GM19239 (cell line): ENCODE measurements at places on chromosomes 2 and 18.

- peak; percentile 44 for DNase-seq
Observed at GRCh38 chr2:241804326-241805229, 4.4 kb upstream of the NEU4 start.

GRCh38 chr2:104704496-104705245 lies 149.2 kb upstream of the POU3F3 start:
- no peak for DNase-seq

DNA sequence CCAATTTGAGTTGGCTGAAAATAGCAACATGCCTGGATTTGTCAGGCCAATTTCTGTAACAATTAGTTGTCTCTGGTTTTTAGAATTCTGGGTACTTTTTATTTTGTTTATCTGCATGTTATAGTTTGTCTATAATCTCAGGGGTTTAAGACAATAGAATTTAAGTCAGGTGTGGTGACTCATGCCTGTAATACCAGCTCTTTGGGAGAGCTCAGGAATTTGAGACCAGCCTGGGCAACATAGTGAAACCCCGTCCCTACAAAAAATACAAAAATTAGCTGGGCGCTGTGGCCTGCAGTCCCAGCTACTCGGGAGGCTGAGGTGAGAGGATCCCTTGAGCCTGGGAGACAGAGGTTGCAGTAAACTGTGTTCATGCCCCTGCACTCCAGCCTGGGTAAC lies 114.4 kb upstream of the GLS start:
- no peak for DNase-seq

DNA sequence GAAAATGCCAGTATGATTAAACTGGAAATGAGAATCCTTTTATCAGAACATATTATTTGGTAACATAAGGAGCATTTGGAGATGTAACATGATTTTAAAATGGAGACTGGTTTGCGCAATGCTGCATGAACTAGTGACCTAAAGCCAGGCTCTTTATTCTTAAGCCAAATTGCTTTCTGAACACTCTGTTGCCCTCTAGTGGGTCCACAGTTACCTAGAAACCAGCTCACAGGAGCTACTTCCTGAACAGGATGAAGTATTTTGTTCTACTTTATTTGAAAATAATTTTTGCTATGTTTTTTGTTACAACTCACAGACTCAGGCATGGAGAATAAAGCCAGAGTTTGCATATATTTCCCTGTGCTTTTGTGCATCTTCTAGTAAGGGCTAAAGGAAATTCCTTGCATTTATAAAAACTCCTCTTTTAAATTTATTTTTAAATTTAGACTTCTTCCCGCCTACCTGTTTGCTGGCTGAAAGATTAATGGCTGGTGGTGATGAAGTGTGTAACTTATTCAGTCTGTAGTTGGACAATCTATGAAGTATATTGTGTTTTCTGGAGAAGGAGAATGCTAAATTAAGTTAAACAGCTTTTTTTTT lies 146.7 kb downstream of the PARD3B start:
- DNase-seq = peak; percentile 3

DNA sequence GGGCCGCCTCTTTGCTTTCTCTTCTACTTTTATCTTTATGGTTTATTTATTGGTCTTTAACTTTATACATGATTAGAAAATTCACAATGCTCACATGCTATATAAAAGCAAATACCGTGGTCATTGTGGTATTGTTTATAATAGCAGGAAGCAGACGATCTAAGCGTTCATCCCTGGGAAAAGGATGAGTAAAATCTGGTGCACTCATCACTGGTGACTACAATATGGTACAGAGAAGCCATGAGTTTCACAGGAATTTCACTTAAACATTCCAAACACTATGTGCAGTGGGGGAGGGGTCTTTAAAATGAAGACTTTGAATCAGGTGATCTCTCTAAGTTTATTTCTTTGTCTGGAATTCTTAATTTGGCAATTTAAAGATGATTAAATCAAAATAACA lies 97.9 kb downstream of the SCN3A start:
- no peak for DNase-seq

- DNase-seq = peak; percentile 5
Observed at GRCh38 chr2:226652369-226652768, 147.3 kb downstream of the IRS1 start.

GRCh38 chr2:48525269-48525943 lies 4.5 kb upstream of the STON1 start:
- DNase-seq = no peak

- DNase-seq = no peak
Observed at GRCh38 chr2:225196579-225196978, 154.3 kb upstream of the DOCK10 start.

GRCh38 chr2:210072493-210072892 lies 70.1 kb downstream of the RPE start:
- no peak for DNase-seq
